ENCODE measurements at places on chromosomes 5 and 9.

DNA sequence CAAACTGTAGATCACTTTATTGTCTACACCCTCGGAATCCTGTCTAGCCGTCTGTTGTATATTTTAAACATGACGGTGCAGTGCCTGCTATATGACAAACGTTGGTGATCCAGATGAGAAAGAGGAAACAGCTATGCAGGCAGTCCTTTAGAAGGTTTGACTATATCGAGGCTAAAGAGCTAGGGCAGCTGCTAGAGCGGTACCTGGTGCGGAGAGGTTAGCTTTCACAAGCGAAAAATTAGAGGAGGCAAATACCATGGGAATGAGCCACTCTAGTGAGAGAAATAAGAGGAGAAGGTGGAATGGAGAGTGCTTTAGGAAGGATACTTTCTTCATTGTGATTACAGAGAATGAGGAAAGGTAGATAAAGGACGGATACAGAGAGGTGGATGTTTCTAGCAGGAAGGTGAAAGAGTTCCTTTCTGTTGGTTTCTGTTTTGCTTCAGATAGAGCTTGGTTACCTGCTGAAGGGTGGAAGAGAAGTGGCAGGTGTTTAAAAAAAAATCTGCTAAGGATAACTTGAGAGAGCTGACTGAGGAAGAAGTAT lies 959 bp upstream of the FBXL17 start:
- DNase-seq: no peak

DNA sequence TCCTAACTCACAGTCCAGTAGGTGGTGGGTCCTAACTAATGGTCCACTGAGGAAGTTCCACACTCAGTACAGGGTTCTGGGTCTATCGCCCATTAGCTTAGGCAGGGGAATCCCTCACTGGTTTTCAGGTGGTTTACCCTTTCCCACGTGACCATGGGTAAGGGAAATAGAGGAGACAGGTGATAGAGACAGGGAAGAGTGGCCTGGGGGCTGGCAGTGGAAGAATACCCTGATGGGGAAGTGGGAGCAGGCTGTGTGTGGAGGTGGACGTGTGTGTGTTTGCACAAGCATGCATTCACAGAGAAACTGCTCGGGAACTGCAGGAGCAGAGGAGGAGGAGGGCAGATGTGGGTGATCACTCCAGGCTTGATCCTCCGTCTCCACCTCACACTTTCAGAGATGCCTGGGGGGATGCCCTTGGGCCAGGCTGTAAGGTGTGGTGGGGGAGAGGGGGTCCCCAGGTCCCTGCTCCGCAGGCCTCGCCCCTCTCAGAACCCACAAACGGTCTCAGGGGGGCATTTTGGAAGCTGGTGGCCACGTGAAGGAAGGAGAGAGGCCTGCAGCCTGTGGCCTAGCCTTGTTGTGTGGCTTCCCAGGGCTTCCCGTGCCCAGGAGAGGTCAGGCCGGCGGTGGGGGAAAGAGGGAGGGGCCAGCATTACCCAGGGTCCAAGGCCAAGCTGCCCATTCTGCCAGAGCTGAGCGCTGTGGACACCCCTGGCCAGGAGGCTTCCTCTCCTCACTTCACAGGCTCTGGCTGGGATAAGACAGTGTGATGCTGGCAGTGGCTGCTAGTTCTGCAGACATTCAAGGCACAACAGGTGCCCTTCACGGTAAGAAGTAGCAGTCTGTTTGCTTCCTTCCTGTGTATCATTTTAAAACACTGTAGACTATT lies 80.0 kb downstream of the OTULIN start:
- no peak for DNase-seq

DNA sequence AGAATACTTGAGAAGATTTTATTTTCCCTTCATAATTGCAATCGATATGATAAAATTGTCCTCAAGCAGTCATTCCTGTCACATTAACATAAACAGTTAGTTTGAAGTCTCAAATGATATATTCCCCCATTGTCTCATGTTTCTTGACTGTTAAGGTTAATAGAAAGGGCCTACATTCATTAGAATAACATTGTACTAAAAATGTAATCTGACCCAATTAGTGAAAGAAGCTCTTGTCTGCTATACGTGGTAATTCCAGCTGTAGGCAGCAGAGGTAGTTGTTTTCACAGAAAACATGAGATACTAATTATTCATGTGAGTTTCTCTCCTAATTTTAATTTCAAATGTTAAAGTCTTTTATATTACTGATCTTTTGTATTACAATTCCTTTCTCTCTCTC lies 25.9 kb upstream of the AP3B1 start:
- DNase-seq: no peak

- no peak for DNase-seq
These were observed 30.9 kb downstream of the DMRT3 start for GRCh38 chr9:1007312-1007711.

DNA sequence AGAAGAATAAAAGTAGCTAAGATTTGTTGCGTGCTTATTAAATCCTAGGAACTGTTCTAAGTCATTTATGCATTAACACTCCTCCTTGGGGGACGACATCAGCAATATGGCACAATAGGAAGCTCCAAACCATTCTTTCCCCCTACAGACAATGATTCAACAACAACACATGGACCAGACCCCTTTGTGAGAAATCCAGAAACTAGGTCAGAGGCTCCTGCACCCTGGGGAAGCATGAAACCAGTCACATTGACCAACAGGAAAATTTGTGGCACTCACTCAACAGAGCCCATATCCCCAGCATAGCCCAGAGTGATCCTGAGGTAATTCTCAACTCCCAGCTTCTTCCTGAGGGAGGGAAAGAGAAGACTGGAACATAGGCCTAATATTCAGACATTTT lies 294.4 kb downstream of the HINT1 start:
- no peak for DNase-seq

- DNase-seq: no peak
These were observed 14.2 kb upstream of the PTPN3 start for GRCh38 chr9:109512170-109512756.

DNA sequence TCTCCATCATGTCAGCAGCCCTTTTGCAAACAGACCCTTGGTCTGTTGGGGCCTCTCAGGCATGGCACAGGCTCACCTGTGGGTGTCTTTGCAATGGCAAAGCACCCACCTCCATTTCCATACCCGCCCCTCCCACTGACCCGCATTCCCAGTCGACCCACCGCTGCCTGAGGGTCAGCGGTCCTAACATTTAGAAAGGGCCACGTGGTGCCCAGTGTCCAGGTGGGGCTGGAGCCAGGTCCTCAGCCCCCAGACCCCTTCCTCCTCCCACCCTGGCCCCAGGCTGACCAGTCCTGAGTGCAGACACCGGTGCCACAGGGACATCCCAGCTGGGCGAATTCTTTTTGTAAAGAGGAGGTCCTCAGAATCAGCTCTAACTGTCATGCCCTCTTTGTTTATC lies 43.3 kb upstream of the CEP72 start:
- no peak for DNase-seq

DNA sequence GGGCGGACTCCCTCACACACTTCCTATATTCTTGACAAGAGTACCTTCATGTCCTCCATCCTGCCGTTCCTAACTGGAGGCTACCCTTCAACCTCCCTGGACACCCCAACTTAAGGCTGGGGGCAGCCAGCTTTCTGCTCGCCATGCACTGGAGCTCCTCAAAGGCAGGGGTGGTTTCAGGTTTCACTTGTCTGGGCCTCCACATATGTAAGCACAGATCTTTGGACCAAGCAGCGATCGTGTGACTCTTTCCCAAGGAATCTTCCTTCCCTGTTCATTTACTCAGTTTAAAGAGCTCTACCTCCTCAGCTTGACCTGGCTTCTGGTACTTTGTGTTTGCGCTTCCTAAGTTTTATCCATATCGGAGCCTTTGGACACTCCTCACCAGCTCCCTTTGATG lies 34.2 kb upstream of the TRPC7 start:
- DNase-seq: no peak

- DNase-seq: no peak
These were observed 21.6 kb upstream of the PCDHA1 start for GRCh38 chr5:140764177-140764973.

GRCh38 chr9:135410421-135410820 lies 69.2 kb upstream of the PPP1R26 start:
- DNase-seq: no peak

DNA sequence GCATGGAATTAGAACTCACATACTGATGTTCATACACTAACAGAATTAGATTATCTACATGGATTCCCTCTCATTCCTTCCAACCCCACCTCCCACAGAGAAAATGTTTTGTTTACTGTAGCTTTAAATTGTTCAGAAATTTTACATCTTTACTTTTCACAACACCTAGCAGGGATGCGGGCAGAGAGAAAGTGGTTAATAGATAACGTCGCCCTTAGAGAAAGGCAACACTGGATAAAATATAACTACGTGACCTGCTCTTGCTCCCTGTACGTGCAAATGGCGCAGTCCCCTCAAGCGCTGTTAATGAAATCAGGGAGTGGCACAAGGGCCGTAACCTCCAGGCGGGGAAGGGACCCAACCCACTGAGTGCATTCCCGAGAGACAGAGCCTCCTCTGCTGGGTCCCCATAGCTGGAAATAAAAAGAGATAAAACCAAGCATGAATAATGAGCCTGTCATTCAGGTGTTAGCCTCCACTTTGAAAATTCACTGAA lies 125.3 kb upstream of the DAPK1 start:
- no peak for DNase-seq
